ENCODE measurements at places on chromosomes 11 and 22. TPM values are rescaled to one million over a fixed set of nuclear protein-coding genes. Genes with fewer than 3 reads are reported as not detected.

DNA sequence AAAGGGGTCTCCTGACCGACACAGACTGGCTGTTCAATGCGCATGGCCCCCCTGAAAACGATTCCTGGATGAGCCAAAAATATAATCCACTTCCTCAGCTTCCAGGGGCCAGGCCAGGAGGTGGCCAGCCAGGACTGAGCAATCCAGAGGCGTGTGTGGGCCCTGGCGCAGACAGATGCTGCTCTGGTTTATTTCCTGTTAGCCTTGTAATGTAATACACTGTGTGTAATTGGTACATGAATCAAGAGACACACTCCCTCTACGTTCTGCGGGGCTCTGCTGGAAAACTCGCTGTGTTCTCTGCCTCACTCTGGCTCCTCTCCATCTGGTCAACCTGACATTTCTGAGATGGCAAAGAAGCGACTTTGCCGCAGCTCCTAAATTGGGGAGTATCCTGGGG, 26.3 kb upstream of the ISX start:
- H3K36me3 ChIP-seq, result no peaks in the 10 kb centered on the region
- H3K4me1 ChIP-seq, result no peaks in the 10 kb centered on the region

DNA sequence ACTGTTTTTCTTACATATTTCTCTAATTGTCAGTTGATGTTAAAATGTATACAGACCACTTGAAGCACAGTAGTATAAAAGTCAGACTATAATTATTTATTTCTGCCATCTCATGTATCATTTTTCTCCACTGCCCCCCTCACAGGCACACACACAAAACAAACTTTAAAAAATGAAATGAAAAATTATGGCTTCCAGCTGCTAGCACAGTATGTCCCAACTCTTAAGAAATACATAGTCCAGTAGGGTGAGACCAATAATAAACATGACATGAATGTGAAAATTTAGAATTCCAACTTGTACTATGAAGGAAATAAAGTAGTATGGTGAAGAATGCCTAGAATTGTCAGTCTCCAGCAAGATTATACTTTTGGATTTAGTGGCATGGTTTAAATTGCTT, 1247.9 kb downstream of the JRKL start:
- H3K36me3 ChIP-seq, result no peaks in the 10 kb centered on the region
- H3K4me3 ChIP-seq, result no peak overlapping the region
- no peaks in the 10 kb centered on the region for H3K27me3 ChIP-seq
- no peak overlapping the region for H3K27ac ChIP-seq
- no peak for DNase-seq

Gene VSIG10L2
- total RNA-seq, result not detected

Gene FAT3
- 0.14 TPM for total RNA-seq

Gene RIBC2
- total RNA-seq, result 0.27 TPM

DNA sequence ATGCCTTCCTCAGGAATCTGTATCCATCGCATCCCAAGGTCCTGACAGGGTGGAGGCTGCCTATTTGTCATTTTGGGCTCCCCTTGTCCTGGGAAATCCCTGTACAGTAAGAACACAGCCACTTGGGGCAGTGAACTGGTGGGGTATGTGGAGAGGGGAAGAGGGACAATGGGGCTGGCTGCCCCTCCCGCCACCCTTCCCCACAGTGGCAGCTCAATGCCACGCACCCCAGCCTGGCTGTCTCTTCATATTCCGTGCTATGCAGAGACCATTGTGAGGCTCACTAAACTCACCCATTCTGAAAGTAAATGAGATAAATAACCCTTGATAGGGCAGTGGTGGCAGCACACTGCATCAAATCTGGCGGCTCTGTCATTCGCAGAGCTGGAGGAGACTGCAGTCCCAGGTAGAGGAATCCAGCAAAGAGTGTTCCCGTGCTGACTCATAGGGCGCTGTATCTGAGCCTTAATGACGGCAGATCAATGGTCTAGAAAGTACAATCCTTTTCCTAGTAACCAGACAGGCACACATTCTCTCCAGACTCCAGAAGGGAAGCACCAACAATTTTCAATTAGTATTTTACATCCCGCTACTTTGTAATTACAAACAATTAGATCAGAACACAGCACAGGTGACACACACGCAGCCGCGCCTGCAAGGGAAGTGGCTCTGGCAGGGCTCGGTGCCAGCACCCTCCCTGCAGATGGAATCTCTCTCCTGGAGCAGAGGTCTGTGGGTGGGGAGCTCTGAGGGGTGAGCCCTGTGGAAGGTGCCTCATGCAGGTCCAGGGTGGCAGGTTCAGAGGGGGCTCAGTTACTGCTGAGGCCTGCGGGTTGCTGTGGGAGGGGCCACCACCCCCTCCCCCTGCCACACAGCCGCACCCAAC, 167.9 kb upstream of the B3GAT1 start:
- no peaks in the 10 kb centered on the region for H3K36me3 ChIP-seq
- no peaks in the 10 kb centered on the region for H3K27me3 ChIP-seq
- no peak for DNase-seq
- H3K4me3 ChIP-seq, result no peak overlapping the region
- no peak overlapping the region for H3K27ac ChIP-seq
- H3K4me1 ChIP-seq, result peaks cover 9% of the 10 kb centered on the region

GRCh38 chr11:66011239-66011784, 496 bp upstream of the CST6 start:
- no peak overlapping the region for H3K4me3 ChIP-seq
- H3K27me3 ChIP-seq, result peaks cover 11% of the 10 kb centered on the region
- peaks cover 20% of the 10 kb centered on the region for H3K4me1 ChIP-seq
- H3K36me3 ChIP-seq, result no peaks in the 10 kb centered on the region
- H3K27ac ChIP-seq, result no peak overlapping the region
- no peak for DNase-seq

DNA sequence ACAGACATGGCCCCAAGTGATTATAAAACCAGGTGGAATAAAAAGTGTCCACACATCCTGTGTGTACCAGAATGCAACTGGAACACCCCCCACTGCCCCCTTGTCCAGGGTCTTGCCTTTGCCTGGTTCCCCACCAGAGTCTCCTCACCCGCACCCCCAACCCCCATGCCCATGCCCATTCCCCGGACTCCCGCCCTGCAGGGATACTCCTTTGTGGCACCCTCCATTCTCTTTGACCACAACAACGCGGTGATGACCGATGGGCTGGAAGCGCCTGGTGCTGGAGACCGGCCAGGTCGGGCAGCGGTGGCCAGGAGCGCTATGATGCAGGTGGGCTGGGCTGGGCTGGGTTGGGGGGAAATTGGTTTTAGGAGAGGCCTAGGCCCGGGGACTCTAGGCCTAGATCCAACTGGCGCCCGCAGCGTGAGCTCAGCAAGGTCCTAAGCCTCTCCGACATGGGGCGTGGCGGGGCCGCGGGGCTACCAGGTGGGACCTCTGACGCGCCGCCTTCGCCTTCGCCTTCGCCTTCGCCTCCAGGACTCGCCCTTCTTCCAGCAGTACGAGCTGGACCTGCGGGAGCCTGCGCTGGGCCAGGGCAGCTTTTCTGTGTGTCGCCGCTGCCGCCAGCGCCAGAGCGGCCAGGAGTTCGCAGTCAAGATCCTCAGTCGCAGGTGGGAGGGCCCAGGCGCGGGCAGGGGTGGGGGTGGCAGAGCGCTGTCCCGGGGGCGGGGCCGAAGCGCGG, 9.1 kb downstream of the RPS6KA4 start:
- no peak for DNase-seq
- no peak overlapping the region for H3K4me3 ChIP-seq
- H3K27me3 ChIP-seq, result no peaks in the 10 kb centered on the region
- no peaks in the 10 kb centered on the region for H3K4me1 ChIP-seq
- peaks cover 71% of the 10 kb centered on the region for H3K36me3 ChIP-seq

Gene JAML
- total RNA-seq, result 4.0 TPM

Gene CCDC188
- 0.30 TPM for total RNA-seq

Gene MMP12
- total RNA-seq, result not detected

DNA sequence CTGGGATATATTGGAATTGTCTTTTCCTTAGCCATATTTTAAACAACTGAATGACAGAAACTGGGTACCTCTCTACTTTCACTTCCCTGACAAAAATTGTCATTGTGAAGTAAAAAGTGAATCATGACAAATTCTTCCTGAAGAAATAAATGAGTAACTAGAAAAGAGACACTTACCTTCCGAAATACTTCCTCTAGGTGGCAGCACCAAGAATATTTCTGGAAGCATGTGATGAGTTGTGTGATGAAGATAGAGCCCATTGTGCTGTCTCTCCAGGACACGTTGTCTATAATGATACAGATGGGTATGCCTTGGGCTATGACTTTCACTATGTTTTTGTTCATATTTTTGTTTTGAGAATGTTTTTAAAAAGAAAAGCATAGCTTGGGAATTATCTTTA, 21.5 kb downstream of the CASP4 start:
- H3K27ac ChIP-seq, result no peak overlapping the region
- no peak overlapping the region for H3K4me3 ChIP-seq
- no peaks in the 10 kb centered on the region for H3K4me1 ChIP-seq
- peaks cover 50% of the 10 kb centered on the region for H3K36me3 ChIP-seq
- H3K27me3 ChIP-seq, result no peaks in the 10 kb centered on the region

Gene SNRPD3
- total RNA-seq, result 78.3 TPM

- no peak overlapping the region for H3K4me3 ChIP-seq
- no peak overlapping the region for H3K27ac ChIP-seq
- DNase-seq, result no peak
- no peaks in the 10 kb centered on the region for H3K27me3 ChIP-seq
Observed at GRCh38 chr11:132901638-132902471, 630.4 kb downstream of the OPCML start.

Gene SCN4B
- total RNA-seq, result 0.17 TPM

DNA sequence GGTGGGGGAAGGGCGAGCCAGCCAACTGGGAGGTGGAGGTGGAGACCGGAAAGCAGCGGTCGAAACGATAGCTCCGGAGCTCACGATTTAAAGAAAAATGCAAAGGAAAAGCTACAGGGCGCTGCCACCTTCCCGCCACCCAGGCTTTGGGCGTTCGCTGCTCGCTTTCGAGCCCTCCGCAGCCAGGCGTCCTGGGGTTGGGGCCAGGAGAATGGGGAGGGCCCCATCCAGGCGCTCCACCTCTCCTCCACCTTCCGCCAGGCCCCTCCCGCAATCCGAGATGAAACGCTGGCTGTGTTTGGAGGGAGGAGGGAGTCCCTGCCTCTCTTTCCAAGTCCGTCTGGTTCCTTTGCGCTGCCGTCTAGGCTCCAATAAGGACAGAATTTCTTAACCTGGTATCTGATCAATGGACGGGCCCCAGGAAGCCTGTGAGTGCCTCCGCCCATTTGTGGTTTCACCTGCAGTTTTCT, 483 bp upstream of the ABTB2 start:
- H3K27ac ChIP-seq, result peak overlapping the region; percentile 46
- peaks cover 10% of the 10 kb centered on the region for H3K4me1 ChIP-seq
- DNase-seq, result peak; percentile 61
- no peaks in the 10 kb centered on the region for H3K27me3 ChIP-seq
- H3K4me3 ChIP-seq, result no peak overlapping the region
- no peaks in the 10 kb centered on the region for H3K36me3 ChIP-seq

Gene PIK3C2A
- total RNA-seq, result 75.1 TPM

GRCh38 chr22:24200619-24201212, 19.4 kb downstream of the SUSD2 start:
- no peak overlapping the region for H3K4me3 ChIP-seq
- no peak for DNase-seq
- H3K27me3 ChIP-seq, result no peaks in the 10 kb centered on the region
- peaks cover 4% of the 10 kb centered on the region for H3K4me1 ChIP-seq

DNA sequence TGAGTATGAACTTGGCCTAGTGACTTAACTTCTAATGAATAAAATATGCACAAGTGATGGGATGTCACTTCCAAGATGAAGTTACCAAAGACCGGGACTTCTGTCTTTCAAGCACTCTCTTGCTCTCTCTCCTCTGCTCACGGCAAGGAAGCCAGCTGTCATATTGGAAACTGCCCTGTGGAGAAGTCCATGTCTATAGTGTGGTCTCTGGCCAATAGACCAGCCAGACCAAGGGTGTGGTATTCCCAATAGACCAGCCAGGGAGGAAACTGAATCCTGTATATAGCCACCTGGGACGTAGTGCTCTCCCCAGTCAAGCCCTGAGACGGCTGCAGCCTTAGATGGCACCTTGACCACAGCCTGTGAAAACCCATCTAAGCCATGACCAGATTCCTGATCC, 93.2 kb upstream of the ALX4 start:
- no peaks in the 10 kb centered on the region for H3K36me3 ChIP-seq
- DNase-seq, result no peak
- no peak overlapping the region for H3K27ac ChIP-seq
- H3K27me3 ChIP-seq, result peaks cover 14% of the 10 kb centered on the region
- no peaks in the 10 kb centered on the region for H3K4me1 ChIP-seq

Gene TMEM109
- total RNA-seq, result 85.1 TPM

DNA sequence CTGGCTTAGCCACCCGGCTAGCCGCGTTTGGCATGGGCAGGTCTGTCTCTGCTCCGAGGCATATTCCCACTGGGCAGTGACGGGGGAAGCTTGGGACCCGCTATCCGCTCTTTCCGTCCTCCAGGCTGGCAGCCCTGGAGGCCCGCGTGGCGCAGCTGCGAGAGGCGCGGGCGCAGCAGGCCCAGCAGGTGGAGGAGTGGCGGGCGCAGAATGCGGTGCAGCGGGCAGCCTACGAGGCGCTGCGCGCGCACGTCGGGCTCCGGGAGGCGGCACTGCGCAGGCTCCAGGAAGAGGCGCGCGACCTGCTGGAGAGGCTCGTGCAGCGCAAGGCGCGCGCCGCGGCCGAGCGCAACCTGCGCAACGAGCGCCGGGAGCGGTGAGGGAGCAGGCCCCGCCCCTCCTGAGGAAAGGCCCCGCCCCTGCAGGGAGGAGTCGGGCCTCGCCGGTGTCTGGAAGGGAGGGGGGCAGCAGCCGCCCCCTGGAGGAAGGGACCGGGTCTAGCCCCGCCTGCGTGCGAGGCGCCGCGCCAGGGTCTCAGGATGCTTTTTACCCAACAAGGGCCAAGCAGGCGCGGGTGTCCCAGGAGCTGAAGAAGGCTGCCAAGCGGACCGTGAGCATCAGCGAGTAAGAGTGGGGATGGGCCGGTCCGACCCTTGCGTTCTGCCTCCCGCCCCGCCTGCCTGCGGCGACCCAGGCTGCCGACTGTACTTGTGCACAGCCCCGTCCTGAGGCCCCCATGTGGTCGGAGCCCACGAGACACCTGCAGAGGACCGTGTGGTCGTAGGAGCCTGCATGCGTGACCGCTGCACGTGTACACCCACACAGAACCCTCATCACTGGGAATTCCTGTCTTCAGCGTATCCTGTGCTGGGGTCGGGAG, 7.9 kb downstream of the ATG16L2 start:
- peaks cover 10% of the 10 kb centered on the region for H3K4me1 ChIP-seq
- peaks cover 29% of the 10 kb centered on the region for H3K36me3 ChIP-seq
- peak overlapping the region; percentile 63 for H3K4me3 ChIP-seq
- DNase-seq, result peak; percentile 90

DNA sequence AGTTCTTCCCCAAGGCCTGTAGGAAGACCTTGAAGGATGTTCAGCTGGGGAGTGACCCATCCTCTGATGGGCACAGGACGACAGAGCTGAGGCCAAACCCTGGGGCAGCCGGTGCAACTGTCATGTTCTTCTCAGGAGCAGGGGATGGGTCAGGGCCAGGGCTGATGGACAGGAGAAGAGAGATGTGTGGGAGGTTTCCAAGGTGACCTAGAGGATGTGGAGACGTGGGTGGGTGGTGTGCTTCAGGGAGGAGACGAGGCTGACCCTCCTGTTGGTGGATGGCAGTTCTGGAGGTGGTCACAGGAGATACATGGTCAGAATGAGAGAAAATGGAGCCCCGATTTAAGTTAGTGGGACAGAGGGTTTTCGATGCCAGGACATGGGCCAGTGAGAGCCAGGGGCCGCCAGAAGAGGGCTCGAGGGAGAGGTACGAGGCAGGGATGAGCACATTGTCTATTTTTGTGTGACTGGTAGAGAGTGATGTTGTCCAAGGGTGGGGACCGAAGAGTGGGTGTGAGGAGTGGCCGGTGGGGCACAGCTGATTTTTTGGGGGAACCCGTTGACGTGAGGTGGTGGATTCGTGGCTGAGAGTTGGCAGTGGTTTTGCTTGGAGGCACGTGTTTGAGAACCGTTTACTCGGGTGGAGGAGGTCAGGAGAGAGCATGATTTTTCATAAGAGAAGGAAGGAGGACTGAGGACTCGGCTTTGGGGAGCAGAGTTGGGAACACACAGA, 14.6 kb downstream of the TBC1D22A start:
- H3K36me3 ChIP-seq, result no peaks in the 10 kb centered on the region
- H3K4me3 ChIP-seq, result no peak overlapping the region
- no peak overlapping the region for H3K27ac ChIP-seq
- no peak for DNase-seq

Data from adrenal gland (tissue), 19 donors.